Renal pelvis (tissue), 12 donors: ENCODE measurements at places on chromosomes 5 and 9. TPM values are rescaled to one million over a fixed set of nuclear protein-coding genes. Genes with fewer than 3 reads are reported as not detected.
A peak's percentile ranks its signal among the peaks of the same experiment; 100 is the strongest.

DNA sequence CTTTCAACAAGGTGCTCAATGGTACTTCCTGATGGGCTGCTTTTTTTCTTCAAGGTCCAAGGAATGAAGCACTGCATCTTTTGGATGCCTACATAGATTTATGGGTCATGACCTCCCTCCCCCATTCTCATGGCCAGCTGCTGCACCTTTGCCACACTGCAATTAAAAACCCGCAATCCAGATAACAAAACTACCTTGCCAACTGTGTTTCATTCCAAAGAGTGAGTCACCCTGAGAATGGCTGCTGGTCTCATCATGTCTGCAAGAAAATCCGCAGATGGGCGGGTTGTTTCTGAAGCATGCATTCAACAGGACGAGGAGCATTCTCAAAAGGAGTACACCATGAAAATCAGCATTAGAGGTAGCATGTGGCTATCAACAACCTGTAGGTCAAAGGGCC, 139.8 kb downstream of the ELAVL2 start:
- no peak for DNase-seq

DNA sequence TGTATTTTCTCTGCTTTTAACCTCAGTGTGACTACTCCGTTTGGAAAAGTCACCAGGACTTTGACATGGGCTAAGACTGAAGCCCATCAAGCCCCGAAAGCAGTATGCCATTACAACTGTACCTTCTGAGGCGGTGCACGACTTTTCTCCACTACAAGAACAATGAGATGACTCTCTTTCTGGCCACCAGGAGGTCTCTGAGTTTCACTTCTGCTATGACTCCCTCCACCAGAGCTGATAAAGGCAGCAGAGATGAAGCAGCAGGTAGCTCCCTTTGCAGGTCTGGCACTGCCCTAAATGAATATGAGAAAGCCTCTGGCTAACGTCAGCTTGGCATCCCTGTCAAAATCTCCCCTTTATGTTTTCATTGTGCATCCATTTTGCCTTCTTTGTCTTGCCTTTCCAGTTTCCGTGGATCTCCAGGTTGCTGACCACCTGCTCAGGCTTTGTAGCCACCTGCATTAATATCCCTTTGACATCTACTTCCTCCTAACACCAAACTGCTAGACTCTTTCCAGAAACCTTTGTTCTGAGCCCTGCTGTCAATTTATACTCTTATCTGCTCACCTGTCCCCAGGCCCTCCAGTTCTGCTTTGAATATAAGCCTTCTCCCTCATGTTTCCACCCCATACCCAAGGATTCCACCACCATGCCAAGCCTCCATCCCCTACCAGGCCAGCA, 221.7 kb downstream of the ZNF608 start:
- DNase-seq: no peak

The SLC36A3 gene
- not detected for polyA plus RNA-seq

DNA sequence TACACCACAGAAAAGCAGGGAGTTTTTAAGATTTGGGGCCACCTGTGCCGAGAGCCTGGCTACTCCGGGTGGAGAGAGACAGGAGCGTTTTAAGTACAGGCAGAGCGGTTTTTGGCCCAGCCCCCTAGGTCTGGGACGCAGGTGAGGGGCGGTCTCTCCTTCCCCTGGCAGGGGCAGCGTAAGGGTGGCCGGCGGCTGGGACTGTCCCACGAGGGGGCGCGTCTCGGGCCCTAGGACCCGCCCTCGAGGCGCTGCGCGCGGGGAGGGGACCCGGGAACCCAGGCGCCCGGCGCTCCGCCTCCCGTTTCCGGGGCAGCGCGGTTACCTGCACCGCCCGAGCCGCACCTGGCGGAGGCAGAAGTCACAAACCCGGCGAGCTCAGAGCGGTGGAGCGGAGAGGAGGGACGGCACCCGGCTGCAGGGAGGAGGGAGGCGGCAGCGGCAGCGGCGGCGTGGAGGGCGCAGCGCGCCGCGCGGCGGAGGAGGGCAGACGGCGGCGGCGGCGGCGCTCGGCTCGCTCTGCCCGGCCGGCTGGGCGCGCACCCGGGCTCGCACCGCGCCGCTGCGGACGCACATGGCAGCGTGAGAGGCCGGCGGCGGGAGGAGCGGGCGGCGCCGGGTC, at the start of gene WWC1:
Gene WWC1 (plus strand): TSS at position 304 of the 622 bp plus-strand sequence. CDS start 508 bp downstream, outside the sequence.
- DNase-seq: peak; percentile 79

DNA sequence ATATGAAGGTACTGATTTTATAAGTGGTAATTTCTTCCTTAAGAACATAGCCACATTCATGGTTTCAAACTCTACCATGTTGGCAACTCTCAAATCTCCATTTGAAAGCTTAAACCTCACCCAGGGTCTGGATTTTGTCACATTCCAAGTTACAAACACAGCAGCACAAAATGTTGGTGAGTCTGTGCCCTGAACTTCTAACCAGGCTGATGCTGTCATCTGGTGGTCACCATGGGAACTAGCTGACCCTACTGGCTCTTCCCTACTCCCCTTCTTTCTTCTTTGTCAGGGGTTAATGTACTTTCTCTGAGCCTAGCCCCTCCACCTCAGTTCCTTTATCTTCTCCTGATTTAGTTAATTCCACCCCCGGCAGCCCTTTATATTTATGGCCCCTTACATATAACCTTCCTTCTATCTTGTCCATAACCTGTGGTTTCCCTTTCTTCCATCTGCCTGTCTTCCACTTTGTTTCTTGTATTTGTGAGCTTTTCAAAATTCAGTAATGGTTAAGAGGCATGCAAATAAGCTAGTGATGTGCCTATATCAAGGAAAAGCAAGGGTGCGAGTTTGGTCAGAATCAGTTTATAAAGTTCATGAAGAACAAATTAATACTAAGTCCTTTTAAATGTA, 35.9 kb downstream of the TGFBR1 start:
- DNase-seq: peak; percentile 37
